HuH-7.5 (cell line): ENCODE measurements at places on chromosomes 7 and 10.

GRCh38 chr10:49274886-49275285 lies 24.1 kb upstream of the C10orf71 start:
- no peak for DNase-seq

DNA sequence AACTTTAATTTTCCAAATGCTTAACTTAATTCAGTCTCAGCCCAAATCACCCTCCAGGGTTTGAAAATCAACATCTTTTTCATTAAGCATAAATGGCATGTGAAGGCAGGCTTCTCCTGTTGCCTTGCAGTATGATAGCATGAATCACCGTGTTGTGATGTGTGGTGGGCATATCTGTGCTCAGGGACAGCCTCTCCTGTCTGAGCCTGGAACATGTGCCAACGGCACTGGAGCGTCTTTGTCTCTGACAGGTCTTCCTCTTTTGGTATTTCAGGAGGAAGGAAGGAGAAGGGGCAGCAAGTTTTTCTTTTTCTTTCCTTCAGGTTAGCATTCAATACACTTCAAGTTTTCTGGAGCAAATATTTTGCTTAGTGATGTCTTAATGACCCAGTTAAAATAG lies 57.6 kb downstream of the LRGUK start:
- DNase-seq: no peak

GRCh38 chr7:18294411-18294810 lies 201.1 kb upstream of the HDAC9 start:
- DNase-seq: no peak

- DNase-seq: no peak
Observed at GRCh38 chr7:36526863-36527548, 137.3 kb downstream of the ANLN start.

DNA sequence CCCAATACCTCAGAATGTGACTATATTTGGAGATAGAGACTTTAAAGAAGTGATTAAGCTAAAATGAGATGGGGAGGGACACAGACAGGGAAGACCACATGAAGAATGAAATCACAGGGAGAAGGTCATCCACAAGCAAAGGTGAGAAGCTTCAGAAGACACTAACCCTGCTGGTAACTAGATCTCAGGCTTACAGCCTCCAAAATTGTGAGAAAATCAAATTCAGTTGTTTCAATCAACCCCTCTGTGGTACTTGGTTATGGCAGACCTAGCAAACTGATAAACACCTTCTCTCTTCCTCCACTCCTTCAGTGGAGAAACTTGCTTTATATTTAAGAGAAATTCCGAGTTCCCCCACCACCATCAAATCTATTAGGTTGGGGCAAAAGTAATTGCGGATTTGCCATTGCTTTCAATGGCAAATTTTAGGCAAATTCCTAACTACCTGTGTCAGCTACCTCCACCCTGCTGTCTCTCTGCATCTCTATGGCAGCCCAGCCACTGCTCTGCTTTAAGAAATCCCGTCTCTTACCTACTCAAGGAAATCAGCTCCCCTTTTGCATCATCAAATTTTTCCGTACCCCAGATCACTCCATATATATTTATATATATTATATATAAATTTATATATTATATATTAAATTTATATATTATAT lies 38.2 kb downstream of the SEMA3E start:
- no peak for DNase-seq

DNA sequence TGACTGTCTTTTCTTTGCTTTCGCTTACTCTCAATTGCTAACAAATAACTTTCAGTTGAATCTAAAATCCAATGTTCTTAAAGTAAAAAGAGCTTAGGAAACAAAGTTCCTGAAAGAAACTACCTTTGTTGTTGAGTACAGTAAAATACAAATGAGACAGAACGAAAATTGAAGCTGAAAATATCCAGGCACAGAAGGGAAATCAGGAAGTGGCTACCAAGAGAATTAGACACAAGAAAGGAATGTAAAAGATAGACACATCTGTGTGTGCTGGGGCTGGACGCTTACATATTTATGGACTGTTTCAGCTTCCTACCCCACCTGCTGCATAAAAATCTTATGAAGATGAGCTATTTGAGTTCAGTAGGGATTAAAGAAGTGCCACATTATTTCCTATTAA lies 161.7 kb upstream of the PLXDC2 start:
- no peak for DNase-seq

- DNase-seq: no peak
Observed at GRCh38 chr10:79984851-79985250, 35.9 kb upstream of the SFTPD start.

DNA sequence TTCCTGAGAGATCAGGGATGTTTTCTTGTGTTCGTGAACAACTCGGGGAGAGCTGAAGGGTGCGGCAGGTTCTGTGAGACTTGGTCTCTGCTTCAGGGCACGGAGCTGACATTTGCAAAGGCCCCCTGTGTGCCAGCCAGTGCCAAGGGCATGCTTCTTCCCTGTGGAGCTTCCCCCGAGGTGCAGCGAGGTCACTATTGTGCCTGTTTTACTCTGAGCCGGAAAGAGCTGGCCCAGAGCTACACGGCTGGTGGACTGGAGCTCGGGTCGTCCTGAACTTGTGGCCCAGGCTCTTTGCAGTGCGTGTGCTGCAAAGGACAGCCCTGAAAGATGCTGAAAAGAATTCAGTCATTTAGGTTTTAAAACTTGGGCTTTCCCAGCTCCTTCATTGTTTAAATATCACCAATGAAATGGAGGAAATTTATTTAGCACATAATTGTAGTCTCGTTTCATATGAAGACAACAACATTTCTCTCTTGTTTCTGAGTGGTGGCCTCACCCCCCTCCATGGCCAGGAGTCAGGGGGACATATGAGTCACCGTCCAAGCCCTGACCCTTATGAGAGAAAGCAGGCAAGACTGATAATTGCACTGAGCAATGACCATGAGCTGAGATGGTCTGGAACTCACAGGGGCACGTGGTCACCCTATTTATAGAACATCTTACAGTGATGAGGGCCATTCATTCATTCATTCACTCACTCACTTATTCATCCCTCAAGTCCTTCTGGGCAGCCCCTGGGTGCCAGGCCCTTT lies 102.6 kb downstream of the PTPRE start:
- no peak for DNase-seq

DNA sequence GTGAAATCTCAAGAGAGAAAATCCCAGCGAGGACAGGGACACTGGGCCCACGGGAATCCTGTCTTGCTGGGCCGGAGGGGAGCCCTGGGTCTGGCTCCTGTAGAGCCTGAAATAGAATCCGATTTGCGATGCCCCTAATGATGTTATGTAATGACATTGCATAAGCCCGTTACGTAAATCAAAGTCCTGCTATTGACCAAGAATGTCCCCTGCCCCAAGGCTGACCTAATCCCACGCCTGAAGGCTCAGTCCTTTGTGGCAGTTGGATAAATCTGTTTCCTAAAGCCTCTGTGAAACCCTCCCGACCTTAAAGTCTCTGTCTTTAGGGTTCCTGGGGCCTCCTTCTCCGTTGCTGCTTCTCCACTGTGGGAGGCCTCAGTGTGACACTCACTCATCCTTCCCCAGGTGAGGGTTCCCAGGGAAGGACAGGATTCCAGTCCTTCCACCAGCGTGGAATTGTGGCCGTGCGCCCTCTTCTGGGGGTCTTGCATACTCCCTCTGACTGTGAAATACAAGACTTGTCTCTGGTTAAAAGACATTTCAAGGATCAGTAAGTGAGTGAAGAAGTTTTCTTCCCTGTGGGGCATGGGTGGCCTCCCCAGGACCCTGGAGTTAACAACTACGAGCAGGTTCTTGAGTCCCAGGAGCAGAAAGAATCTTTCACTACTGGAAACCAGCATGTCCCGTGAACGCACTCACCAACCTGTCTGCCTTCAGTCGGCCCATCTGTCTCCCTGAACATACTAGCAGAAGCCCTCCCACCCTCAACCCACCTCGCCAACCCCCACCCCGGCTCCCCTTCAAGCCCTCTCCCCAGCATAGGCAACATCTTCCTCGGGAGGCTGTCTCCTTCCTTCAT lies 19.8 kb downstream of the ZNF467 start:
- DNase-seq: peak; percentile 63
